ENCODE measurements at places on chromosomes 5 and 9.

DNA sequence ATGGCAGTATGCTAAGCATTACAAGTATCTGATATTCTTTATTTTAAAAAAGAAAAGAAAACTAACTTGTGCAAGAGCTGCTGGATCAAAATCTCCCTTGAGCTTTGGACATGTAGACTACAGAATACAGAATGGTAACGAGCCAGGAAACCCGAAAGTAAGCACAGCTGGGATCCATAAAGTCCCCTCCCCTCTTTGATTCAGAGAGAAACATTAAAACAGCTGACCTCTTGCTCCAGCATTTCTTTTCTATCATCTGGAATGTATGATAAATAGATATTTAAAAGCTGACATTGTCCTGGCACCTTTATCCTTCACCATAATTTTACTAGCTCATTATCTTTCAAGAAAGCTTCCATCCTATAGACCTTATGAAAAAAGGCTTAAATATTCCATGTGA, 28.2 kb upstream of the LPAR1 start:
- no peak for DNase-seq

DNA sequence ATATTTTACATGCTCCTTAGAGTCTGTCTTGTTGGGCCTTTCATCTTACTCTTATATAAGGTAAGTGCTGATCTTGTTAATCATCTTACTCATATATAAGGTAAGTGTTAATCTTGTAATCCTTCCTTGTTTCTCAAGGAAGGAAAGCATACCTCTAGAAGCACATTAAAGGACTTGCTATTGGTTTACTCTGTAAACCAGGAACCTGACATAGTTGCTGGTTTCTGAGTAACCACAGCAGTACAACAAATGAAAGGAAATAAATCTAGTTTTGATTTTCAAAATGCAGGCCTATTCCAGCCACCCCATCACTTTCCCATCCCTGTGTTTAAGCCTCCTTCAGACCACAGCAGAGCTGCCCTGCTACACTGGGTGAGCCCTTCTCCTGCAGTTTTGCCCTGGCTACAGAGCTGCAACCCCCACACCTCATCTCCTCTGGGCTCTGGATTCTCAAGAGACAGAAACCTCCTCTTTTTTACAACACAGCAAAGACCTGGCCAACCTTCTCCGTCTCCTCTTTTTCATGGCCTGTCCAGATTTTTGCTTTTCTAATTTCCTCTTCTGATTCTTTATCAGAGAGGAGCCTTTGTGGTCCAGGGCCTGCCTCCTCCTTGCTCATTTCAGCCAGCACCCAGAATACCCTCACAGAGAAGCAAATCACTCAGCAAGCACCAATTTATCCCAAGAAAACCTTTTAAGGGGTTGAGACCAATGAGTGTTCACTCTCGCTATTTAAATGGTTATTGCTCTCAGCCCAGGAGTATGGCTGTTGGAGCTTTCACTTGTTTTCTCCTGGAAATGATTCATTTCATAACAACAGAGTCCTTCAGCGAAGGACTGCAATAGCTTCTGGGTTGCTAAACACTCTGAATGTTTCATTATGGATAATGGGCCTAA, 103.2 kb downstream of the FSTL4 start:
- no peak for DNase-seq

DNA sequence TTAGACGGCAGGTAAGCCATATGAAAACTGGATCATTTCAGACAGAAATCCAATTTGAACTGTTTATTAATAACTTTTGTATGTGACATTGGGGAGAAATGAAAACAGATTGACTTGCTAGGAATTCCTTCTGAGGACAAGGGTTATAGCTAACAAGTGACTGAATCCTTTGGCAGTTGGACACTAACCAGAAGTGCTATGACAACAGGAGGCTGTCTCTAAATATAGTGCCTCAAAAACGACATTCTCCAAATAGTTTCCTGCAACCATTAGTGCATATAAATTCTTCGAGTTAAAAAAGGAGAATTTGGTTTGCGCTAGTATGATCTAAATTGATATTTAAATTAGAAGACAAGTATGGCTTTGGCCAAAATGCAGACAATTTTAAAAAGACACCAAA, 338.6 kb downstream of the PTPRD start:
- no peak for DNase-seq

DNA sequence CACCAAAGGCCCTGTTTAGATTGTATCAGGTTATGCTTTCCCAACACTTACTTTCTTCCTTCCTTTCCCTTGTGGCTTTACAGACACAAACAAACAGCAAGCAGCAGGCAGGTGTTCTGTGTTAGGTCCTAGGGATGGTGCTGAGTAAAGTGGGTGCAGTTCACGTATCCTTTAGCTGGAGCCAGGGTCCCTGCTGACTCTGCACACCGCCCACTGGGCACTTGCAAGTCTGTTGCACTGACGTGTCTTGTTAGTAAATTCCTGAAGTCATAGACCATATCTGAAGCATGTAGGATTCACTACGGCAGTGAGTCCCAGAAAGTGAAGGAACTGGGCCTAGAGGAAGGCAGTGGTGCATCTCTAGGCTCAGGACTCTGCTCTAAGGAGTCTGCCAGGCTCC, 96.5 kb downstream of the DAPK1 start:
- DNase-seq, result peak; percentile 77

DNA sequence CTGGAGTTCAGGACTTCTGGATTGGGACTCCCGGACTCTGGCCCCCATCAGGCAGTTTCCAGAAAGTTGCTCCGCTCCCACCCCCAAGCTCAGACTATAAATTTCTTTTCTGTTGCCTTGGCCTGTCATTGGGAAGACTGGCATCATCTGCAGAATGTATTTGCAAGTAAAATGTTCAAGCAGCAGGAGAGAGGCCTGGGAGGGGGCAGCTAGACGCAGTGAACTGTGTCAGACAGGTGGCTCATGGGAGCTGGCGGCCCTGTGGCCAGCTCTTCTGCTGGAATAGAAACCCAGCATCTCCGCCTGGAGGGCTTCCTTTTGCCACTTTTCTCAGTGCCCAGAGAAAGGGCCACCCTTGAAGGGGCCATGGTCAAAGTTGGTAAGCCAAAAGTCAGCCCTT, 16.0 kb downstream of the INSYN2B start:
- no peak for DNase-seq

GRCh38 chr9:76399856-76400255, 5.6 kb upstream of the RFK start:
- DNase-seq, result no peak

GRCh38 chr5:14663734-14664269, 716 bp upstream of the OTULIN start:
- DNase-seq, result peak; percentile 42

DNA sequence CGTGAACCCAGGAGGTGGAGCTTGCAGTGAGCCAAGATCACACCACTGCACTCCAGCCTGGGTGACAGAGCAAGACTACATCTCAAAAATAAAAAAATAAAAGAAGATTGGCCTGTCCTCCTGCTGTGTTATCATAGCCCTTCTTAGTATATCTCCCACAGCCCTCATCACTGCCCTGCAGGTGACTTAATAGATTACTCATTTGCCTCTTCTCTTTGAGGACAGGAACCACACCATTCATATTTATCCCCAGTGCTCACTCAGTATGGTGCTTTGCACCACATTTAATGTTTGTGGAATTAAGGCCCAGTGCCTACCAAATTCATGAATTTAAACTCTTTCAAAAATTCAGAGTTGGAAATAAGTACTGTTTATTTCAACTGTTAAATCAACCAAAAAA, 10.3 kb downstream of the IDNK start:
- no peak for DNase-seq

GRCh38 chr9:127077644-127077946, 44.8 kb downstream of the ANGPTL2 start:
- no peak for DNase-seq

GRCh38 chr9:123414936-123415930, 59.2 kb downstream of the CRB2 start:
- DNase-seq, result no peak

- no peak for DNase-seq
Observed at GRCh38 chr5:172446336-172447051, 7.8 kb downstream of the SH3PXD2B start.

- DNase-seq, result no peak
Observed at GRCh38 chr5:122352331-122352730, 40.3 kb downstream of the SNCAIP start.

DNA sequence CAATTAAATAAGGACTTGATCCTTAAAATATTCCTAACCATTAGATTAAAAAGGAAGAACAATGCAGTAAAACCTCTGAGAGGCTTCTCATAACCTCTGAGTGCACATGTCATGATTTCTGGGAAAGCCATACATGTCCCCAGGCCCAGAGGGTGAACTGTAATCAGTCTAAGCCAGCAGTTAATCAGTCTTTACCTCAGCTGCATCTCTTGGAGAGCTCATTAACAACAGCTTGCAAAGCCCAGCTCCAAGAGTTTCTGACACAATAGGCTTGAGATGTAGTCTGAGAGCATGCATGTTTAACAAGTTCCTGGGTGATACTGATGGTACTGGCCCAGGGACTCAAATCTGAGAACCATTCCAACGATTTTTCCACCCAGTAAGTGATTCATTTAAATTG, 392.1 kb downstream of the DNAH5 start:
- DNase-seq, result no peak

GRCh38 chr5:154384480-154385235, 61.1 kb upstream of the SAP30L start:
- DNase-seq, result no peak

DNA sequence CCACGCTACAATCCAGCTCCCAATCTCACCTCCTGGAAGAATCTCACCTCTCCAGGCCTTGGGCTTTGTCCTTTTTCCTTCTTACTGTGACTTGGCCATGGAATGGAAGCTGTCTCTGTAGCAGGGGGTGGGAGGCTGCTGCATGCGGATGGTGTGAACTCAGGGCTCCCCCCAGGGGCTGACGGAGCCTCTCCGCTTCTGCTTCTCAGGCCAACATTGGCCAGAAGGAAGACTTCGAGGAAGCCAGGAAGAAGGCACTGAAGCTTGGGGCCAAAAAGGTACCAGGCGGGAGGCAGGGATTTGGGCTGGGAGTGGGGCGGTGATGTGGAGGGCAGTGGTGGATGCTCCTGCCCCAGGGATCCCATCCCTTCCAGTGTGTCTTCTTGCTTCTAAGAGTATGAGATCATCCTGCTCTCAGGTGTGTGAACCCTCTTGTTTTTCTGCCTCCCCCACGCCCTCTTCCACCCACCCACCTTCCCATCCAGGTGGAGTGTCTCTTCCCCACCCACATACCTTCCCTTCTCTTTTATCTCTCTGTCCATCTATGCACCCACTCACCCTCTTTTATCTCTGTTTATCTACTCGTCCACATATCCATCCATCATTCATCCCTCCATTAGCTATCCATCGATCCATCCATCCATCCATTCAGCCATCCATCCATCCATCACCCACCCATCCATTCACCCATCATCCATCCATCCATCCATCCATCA, 9.5 kb downstream of the ASS1 start:
- no peak for DNase-seq

DNA sequence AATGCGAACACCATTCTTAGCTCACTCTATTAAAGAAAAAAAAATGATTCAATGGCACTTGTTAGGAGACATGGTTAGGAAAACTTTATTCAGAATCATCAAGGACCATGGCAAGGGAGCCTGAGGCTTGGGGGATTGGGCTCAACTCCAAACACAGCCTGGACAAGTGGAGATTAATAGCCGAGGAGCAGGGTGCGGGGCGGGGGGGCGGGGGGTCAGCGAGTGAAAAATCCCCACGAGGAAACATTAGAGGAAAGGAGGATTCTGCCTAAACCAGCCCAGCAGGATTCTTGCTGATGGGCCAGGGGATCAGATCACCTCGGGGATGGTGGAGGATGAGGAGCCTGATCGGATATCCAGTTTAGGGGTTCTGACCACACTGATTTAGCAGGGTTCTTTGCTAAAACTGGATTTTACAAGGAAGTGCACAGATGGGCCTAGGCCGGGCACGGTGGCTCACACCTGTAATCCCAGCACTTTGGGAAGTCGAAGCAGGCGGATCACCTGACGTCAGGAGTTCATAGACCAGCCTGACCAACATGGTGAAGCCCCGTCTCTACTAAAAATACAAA, 24.4 kb upstream of the FIBCD1 start:
- DNase-seq, result no peak

- peak; percentile 58 for DNase-seq
Observed at GRCh38 chr5:68067976-68068603, 147.5 kb upstream of the PIK3R1 start.

DNA sequence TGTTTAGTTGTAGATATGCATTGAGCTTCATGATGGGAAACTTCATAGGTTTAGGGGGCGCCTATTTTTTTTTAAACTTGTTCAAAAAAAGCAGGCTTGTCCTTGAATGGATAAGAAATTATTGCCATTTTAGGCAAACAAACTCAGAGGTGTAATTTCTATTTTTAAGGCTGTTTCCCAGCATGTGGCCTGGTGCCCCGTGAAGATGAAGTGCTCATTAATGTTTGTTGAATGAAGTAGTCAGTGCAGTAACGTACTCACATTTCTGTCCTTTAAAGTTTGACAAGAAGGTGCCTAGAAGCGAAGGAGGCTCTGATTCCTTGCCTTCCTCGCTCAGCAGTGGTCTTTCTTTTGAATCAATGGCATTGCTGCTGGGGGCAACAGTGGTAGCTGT, 54.3 kb downstream of the ZNF618 start:
- no peak for DNase-seq

DNA sequence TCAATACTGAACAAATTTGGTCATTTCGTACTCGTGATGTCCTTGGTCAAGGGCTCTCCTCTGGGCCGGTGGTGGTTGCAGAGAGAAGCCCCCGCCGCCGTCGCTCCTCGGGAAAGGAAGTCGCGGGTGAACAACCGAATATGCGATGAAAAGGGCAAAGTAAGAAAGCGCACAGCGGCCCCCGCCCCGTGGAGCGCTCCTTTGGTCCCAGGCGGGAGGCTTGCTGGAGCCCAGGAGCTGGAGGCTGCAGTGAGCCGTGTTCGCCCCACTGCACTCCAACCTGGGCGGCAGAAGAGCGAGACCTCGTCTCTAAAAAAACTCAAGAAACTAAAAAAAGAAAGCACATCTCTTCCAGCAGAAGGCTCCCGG, 108.4 kb upstream of the LARP1 start:
- no peak for DNase-seq

DNA sequence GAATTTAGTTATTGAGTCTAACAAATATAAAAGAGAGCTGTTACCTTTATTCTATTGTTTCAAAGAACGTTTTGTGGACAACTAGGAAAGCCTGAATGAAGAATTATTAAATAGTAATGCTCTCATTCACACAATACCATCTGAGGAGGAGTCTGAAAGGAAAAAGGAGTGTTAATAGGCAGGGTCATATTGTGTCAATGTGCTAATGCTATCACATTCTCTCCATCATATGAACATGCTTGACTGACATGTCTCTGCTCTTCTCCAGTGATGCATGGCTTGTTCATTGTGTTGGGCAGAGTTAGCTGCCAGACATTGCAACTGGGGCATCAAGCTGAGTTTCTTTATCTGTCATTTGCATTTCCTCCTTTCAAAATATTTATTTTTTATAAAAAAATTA, 1578.0 kb downstream of the MAT2B start:
- no peak for DNase-seq

DNA sequence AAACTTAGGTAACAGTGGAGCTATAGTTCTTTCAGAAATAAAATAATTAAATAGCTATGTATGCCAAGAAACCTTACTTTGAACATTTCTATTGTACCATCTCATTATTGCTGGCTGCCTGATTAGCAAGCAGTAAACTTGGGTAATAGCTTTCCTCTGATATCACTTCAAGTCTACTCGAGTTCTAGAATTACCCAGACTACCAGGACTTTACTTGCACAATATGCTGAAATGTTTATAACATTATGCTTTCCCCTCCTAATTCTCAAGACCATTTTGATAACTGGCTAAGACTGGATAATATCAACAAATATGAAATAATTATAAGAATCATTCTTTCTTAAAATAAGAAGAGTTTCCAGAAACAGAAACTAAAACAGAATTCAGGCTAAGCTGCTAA, 512.6 kb downstream of the RAB3C start:
- DNase-seq, result no peak
